ENCODE measurements at places on chromosomes 1 and 21. TPM values are rescaled to one million over a fixed set of nuclear protein-coding genes. Genes with fewer than 3 reads are reported as not detected.

Gene GJB3
- total RNA-seq, result 6.7 TPM

DNA sequence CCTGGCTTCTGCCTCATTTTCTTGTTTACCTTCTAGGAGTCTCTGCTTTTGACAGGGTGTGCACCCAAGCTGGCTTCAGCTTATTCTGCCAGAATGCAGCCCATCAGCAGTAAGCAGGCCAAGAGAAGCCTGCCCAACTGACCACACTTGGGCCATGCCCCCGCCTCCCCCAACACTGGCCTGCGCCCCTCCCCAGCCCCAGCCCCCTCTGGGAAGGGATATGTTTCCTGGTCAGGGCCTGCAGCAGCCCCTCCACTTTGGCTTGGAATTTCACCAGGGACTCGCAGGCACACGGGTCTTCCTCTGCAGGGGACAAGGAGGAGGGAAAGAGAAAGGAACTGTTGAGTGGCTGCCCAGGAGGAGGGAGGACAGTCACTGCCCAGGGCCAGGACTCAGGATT is 9.4 kb downstream of the MATN1 start:
- DNase-seq, result no peak

DNA sequence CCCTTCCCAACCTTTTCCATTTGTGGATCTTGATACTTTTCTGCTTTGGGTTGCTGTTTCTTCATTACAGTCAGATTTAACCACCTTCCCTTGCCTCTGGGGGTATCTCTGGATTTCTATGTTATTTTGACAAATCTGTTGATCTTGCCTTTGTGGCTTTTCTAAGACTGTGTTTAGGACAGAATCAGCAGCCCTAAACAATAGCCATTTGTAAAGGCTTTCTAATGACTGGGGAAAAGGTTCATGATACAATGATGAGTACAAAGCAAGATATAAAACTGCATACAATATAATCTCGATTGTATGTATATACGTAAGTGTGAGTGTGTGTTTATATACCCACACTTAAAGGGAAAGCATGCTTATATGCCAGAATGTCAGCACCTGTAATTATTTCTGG is 27.8 kb downstream of the FAM20B start:
- no peak for DNase-seq

GRCh38 chr1:239891621-239892358 is 199.9 kb upstream of the FMN2 start:
- DNase-seq, result no peak

- DNase-seq, result no peak
These were observed 270.9 kb downstream of the LMO4 start for GRCh38 chr1:87599569-87599968.

- no peak for DNase-seq
These were observed 871 bp upstream of the ERICH3 start for GRCh38 chr1:74674278-74675048.

- no peak for DNase-seq
These were observed 1128.7 kb downstream of the AMY1C start for GRCh38 chr1:104878203-104878909.

DNA sequence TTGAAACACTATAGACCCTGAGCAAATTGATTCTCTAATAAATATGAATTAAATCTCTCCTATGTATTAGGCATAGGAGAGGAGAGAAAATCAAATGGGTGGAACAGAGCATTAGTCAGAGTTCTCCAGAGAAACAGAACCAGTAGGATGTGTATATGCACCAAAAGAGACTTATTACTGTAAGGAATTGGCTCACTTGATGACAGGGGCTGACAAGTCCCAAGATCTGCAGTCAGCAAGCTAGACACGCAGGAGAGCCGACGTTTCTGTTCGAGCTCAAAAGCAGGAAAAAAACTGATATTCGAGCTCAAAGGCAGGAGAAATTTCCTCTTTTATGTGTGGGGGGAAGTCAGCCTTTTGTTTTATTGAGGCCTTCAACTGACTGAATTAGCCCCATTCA is 259.2 kb upstream of the KAZN start:
- no peak for DNase-seq

- DNase-seq, result no peak
These were observed 19.8 kb upstream of the DMBX1 start for GRCh38 chr1:46469881-46470280.

Gene GUCA2A
- total RNA-seq, result 2,096 TPM

- no peak for DNase-seq
These were observed 6.7 kb upstream of the SAMD11 start for GRCh38 chr1:917076-917459.

DNA sequence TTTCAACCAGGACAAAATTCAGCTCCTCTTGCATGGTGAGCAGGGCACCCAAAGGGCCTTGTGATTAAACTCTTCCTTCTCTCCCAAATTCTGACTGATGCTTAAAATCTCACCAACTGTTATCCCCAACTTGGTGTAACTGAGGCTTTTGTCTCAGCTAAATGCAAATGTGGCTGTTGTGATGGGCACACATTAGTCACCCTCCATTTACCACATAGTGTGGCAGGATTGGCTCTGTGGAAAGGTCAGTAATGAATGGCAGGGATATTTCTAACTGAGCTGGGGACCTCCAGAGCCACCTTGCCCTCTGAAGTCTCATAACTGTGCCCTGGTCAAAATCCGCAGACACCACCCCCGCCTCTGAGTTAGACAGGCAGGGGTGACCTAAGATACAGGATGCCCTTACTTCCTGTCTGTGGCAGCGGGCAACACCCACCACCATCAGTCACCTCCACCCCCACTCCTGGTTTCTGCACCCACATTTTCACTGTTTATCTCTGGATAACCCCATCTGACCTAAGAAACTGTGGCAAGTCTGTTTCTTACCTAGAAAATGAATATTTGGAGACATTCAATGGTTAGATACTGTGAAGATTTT is 25.4 kb upstream of the RGS16 start:
- DNase-seq, result no peak

Gene ITLN1
- 512 TPM for total RNA-seq

DNA sequence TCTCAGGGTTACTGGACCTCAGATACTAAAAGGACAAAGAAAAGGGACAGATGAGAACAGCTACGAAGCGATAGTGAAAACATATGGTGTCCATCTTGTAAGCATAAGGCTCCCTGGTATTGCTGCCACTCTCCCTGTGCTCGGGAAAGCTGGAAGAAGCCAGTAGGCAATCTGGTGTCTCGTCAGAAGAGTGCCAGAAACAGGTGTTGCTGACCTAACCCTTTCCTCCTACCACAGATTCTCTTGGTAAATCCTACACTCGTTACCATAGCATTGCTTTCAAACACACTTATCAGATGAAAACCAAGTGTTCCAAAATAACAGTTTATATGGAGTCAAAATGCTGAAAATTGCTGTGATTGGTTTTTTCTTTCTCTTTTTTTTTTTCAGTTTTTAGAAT is 146.3 kb downstream of the NRIP1 start:
- no peak for DNase-seq

DNA sequence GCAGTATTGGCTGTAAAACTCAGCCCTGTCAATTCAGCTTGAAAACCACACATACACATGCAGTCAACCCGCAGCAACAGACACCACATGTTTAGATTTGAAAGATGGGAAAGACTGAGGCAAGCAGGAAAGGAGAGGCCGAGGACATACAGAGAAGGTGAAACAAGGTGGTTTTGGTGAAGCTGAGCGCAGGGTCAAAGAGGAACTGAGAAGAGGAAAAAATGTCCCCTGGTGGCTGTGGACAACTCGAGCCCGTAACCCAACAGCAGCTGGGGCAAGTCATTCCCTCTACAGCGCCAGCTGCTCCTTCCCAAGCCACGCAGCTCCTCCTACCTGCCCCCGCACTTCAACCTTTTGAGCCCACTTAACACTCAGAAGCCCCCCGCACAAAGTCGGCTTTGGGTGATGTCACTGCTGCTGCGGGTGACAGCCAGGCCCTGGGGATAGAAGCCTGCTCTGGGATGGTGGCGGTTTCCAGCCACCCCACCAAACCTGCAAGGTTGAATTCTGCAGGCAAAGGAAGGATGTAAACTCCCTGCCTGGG is 63.0 kb downstream of the KCNN3 start:
- DNase-seq, result no peak

Gene SLC5A3
- 14.6 TPM for total RNA-seq

- DNase-seq, result no peak
These were observed 65.5 kb upstream of the DPYD start for GRCh38 chr1:97986041-97987005.

DNA sequence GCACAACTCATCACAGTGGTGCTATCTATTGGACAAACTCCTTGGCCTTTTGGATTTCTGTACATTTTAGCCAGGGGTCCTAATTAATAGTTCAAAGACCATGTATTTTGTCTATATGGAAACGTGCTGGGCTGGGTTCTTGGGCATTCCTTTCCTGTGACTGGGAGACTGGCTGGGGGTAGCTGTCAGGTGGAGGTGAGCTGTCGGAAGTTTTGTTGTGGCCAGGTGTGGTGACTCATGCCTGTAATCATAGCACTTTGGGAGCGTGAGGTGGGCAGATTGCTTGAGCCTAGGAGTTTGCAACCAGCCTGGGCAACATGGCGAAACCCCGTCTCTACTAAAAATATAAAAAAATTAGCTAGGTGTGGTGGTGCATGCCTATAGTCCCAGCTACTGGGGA is 392.4 kb downstream of the RPS6KC1 start:
- DNase-seq, result no peak

DNA sequence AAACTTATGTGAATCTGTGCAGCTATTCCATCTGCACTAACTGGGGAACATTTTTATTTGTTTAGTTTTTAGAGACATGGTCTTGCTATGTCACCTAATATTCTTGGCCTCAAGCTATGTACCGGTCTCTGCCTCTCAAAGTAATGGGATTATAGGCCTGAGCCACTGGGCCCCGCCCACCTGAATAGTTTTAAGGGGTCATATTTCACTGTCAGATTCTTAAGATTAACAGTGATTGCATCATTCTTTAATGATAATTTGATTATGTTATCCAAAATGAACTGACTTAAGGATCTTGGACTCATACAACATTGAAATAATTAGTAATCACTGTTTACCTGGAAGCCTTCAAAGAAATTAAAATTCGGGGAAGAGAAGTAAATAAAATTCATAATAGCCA is 12.6 kb upstream of the KLF18 start:
- DNase-seq, result no peak

GRCh38 chr21:33566514-33566913 is 22.0 kb downstream of the DONSON start:
- no peak for DNase-seq

Gene RHBDL2
- 35.1 TPM for total RNA-seq

DNA sequence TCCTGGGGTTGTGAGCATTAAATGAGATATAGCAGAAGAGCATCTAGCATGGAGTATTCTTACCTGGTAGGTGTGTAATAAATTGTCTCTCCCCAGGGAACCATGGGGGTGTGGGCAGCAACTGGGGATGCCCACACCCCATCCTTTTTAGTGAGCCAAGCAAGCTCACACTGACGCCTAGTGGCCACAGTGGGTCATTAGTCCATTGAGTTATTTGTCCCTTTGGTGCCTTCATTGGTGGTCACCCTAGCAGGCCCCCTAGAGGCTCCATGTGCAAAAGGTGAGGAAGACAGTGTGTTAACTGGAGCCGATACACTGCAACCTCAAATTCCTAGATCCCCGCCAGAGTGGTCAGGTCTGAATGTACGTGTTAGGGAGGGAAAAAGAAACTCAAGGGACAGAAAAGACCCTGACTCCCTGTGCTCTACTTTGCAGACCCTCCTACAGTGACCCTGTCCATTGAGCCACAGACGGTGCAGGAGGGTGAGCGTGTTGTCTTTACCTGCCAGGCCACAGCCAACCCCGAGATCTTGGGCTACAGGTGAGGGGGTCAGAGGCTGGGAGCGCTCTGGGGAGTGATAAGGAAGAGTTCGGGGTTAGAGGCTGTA is 93.3 kb upstream of the CD1D start:
- DNase-seq, result no peak

DNA sequence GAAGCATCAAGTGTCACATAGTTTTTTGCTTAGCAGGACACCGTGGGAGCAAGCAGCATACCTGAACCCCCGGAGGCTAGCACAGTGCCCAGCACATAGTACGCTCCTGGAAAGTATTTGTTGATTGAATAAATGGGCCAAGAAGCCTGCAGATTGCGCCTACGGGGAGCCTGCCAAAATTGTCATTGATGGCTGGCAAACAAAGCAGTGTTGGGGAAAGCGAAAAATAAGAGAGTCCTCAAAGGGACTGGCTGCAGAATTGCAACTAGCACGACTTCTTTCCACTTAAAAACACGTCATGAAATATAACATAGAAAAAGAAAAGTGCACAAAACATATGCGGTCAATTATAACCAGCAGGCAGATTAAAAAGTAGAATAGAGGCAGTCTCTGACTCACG is 125.2 kb upstream of the GALNT2 start:
- DNase-seq, result no peak

Gene LEFTY1
- 385 TPM for total RNA-seq

DNA sequence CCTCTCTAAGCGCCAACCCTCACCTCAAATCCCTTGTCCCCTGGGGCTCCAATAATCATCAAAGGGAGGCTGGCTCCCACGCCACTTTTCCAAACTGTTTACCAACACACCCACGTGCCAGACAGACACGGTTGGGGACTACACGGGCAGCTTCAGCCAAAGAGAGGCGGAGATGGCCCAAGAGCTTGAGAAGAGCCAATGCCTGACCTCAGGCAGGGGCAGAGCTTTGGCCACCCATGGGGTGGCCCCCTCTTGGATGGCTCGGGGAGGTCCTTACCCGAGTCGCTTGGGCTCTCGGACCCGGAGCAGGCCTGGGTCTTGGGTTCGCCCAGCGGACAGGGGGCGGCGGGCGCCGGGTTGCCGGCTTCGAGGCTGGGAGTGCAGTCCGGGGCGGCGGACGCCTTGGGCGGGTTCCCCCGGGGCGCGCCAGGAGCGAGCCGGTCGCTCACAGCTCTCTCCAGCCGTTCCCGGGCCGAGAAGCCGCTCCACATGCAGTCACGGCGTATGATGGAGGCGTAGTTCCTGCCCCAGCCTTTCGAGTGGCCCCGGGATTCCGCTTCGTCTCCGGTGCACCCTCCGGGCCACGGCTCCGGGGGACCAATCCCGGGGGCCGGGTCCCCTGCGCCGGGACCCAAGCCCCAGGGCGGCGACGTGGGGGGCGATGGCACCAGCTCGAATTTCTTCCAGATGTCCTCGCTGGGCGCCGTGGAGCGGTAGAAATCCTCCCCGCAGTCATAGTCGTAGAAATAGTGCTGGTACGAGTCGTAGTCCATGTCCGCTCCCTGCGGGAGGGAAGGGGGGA is 854 bp downstream of the MYCL start:
- peak; percentile 55 for DNase-seq

Gene OR2M3
- total RNA-seq, result not detected

- no peak for DNase-seq
These were observed 8.5 kb downstream of the CCT8 start for GRCh38 chr21:29064850-29065481.

GRCh38 chr1:91165033-91165654 is 143.3 kb upstream of the ZNF644 start:
- peak; percentile 88 for DNase-seq

Gene SPRR5
- total RNA-seq, result not detected

DNA sequence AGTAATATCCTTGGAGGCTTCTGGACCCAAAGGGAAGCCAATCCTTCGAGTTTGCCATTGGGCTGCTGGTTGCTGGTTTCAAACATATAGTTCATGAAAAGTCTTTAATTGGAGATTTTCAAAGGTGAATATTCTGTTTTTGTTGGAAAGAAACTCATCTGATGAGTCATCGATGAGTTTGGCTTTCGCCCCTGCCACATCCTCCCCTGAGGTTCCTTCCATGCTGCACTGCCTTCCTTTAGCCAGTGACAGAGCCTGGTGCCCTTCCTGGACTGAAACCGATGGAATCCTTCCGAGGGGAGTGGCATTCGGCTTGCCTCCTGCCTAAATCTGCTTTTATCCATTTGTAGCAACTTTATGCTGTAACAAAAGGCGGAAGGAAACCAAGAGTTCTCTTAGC is 550.0 kb downstream of the KIF26B start:
- no peak for DNase-seq

Gene CD1D
- 6.5 TPM for total RNA-seq
